Fibroblast of skin of abdomen (primary cell): ENCODE measurements at places on chromosomes 4 and X.

DNA sequence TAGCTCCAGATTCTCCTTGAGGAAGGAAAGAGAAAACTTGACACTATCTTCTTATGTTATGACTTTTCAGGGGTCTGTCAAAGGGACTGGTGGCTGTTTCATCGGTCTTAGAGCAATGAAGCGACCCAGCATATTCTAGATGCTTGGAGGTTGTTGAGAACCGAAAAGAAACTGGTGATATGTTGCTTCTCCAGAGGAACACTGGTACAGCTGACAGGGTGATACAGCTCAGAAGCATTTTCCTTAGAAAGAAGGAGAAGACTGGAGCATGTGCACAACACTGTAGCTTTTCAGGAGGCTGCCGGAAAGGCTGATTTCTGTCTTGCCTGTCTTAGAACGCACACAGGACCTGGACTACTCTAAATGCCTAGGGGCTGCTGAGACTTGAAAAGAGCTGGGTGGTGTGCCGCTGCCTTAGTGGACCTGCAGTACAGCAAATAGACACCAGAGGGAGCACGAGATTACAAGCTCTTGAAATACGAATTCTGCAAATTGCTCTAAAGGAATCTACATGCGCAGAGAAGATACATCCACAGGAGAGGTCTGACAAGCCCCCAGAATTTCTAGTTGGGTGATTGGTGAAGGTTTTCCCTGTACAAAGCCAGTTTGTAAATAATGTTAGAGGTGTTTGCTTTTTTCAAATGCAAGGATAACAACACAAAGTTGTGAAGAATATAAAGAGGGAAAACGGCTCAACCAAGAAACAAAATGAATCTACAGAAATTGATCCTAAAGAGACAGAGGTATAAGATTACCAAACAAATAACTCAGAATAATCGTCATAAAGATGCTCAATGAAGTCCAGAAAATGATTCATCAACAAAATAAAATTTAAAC is 223.1 kb upstream of the DMD start:
- DNase-seq, result peak; percentile 1

DNA sequence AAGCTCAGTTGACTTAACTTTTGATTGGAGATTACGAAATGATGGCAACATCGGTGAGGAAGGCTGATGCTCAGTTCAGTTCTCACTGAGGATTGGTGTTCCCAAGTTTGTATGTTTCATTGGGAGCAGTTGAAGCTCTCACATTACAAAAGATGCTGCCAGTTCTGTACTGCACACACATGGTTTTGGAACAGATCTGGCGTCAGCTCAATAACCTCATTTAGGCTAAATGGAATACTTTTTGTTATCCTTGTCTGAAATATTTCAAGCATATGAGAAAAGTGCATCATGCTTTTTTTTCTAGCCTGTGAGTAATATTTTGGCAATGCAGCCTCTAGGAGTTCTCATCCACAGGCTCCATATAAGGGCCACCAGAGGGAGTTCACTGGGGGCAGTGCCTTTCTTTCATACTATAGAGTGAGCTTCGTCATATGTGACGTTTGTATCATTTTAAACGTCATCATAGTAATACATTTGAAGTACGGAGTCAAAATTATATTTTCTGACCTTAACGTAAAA is 4.1 kb downstream of the ENPEP start:
- peak; percentile 99 for DNase-seq

DNA sequence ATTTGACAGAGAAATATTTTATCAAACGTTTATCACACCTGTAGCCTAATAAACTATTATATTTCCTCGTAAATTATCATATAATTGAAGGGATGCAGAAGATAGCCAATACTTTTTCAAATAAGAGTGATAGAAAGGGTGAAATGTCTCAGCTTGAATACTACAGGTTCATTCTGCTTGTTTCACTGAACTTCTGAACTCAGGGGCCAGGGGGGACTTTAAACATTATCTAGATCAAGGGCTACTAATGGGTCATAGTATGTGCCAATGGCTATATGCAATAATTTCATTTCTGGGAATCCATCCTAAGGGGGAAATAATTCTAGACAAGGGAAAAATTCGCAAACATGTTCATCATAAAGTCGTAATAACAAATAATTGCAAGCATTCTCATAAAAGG is 2.6 kb downstream of the ALPK1 start:
- no peak for DNase-seq

- DNase-seq, result no peak
These were observed 2.4 kb upstream of the HGFAC start for GRCh38 chr4:3439391-3439790.

GRCh38 chrX:12871257-12871656 is 4.4 kb downstream of the TLR7 start:
- DNase-seq, result no peak

DNA sequence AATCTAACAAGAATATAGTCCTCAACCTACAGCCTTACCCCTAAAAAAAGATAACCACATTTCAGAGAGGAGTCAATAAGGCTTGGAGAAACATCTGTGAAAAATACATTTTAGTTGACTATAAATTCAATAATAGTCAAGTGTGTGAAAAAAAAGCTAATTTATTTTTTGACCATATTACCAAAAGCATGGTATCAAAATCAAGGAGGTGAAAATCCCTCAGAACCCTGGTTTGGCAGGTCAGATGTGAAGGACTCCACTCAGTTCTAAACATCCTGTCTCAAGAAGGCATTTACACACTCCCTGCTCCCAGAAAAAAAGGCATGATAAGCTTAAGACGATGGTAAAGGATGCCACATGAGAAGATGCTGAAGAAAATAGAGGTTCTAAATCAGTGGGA is 745.1 kb upstream of the TENM3 start:
- no peak for DNase-seq

- DNase-seq, result no peak
These were observed 1038.3 kb downstream of the RAPGEF2 start for GRCh38 chr4:160141206-160141605.

- no peak for DNase-seq
These were observed 67.9 kb upstream of the AADAT start for GRCh38 chr4:170157670-170158069.

GRCh38 chrX:35557916-35558315 is 240.2 kb upstream of the MAGEB16 start:
- no peak for DNase-seq

DNA sequence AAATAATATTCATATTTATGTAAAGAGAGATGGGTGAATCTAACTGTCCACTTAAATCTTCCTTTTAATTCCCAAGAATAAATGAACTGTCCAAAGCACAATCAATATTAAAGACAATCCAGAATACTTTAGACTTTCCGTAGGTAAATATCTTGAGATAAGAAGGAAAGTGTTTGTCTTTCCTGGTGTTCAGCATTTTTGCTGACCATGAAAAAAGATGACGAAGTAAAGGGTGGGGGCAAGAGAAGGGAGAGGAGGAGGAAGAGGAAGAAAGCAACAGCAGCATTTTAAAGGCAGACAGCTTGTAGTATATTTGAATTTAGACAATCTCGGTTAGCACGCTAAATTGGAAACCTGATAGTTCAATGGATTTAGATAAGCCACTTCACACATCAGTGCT is 498.2 kb downstream of the KCNIP4 start:
- no peak for DNase-seq

DNA sequence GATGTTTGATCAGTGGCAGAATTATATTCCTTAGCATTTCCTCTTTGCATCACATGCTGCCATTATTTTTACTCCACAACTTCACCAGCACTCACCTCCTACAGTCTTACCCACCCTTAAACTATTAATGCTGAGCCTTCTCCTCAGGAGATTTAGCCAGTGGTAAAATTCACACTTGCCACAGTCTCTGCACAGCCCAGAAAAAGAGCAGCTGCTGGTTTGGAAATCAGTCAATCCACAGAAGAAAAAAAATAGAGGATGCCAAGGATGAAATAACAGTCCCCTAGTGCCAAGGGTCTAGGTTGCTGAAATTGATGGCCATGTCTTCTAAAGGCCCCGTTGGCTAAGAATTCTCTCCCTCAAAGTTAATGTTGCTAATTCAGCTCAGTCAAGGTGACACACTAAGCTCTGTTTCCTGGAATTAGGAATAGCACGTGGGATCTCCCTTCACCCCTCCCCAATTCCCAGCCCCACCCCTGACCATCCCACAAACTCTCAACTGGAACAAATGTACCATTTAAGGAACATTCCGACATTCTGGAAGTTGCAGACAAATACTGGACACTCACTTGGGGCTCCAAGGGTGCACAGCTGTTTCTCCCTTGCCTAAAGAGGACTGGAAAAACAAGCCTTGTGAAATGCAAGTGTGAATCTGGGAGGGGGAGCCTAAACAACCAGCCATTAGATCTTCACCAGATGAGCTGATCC is 5.7 kb downstream of the ATP1B4 start:
- no peak for DNase-seq

GRCh38 chrX:69289046-69289792 is 124.0 kb upstream of the PJA1 start:
- DNase-seq, result peak; percentile 14

- peak; percentile 26 for DNase-seq
These were observed 43.0 kb downstream of the ENPEP start for GRCh38 chr4:110518889-110519490.

GRCh38 chrX:335758-336155 is 17.2 kb upstream of the GTPBP6 start:
- DNase-seq, result no peak

DNA sequence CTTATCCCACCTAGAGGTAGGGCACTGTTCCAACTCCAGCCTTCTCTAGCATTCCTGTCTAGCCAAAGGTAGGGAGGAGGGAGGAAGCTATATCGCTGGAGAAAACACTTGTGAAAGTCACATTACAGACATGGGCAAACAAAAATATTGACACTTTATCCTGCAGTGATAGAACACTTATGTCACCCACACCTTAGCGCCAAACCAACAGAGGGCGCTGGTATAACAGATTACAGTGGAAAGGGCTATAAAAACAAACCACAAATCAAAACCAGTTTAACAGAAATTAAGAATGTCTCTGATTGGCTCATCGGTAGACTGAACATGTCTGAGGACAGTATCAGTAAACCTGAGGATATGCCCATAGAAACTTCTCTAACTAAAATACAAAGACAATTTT is 451.3 kb downstream of the TLL1 start:
- DNase-seq, result no peak

- DNase-seq, result no peak
These were observed 133.2 kb downstream of the NLGN4X start for GRCh38 chrX:6095469-6095868.

DNA sequence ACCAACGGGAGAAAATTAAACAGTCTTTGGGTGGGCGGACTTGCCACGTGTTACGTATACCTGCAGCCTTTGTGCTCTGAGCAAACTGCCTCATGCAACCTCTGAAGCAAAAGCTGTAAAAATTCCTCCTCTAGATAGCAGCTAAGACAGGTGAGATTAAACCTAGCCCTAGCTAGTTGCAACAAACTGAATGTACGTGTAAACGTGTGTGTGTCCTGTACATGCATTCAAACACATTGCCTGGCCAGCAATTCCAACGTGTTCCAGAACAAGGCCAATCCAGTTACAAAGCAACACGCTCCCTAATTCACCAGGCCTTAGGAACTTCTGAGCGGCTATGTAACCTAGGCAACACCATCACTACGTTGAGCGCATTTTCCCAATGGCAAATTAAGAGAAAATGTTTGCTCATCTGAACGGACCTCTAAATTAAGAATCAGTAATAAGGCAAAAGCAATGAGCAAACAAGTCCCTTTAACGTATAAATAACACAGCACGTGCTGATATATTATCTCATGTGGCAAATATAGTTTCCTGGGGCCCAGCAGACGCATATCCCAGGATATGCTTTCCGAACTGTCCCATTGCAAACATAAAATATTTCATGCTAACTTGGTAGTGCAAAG is 792 bp downstream of the PPID start:
- DNase-seq, result peak; percentile 29

GRCh38 chrX:119816300-119816699 is 24.9 kb upstream of the RPL39 start:
- no peak for DNase-seq

DNA sequence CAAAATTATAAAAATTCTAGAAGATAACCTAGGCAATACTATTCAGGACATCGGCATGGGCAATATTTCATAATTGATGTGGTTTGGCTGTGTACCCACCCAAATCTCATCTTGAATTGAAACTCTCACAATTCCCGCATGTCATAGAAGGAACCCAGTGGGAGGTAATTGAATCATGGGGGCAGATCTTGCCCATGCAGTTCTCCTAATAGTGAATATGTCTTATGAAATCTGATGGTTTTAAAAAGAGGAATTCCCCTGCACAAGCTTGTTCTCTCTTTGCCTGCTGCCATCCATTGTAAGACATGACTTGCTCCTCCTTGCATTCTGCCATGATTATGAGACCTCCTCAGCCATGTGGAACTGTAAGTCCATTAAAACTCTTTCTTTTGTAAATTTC is 77.7 kb downstream of the DDX60 start:
- no peak for DNase-seq

- DNase-seq, result no peak
These were observed 169.0 kb downstream of the RAPGEF2 start for GRCh38 chr4:159271856-159272255.

- no peak for DNase-seq
These were observed 275.2 kb downstream of the EVC2 start for GRCh38 chr4:5433196-5433595.

DNA sequence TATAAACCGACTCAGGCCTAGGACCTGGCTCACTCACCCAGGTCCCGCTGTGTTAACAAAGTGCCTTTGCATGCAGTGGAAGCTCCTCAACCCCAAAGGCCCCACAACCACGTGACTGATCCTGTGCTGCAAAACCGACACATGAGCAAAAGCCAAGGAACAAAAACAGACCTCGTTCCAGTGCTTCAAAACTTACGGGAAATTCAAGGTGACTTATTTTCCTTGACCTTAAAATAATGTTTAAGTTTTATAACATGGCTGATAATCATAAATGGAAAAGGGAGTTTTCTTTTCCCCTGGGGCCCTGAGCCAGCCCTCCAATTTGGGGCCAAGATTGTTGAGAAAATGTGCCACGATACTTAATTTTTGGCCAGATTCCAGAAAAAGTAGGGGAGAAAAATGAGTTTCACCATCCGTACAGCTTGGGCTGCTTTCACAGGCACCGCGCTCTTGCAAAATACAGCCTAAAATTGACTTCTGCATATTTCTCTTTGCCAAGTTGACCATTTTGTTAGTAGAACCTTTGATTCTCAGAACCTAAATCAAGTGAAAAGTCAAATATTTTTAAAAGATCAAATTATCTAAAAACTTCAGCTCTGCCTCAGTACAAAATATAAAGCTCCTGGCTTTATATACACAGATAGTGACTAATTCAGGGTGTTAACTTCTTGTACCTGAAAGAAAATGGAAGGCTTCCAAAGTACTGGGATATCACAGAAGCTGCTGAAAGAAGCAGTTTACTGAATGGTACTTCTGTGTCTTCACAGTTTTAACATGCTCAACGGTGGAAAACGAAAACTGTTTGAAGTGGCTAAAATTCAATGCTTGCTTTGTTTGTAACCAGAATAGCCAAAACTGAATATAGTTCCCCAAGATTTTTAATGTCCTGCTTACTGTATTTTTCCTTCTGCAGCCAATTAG is 93.8 kb downstream of the APBB2 start:
- DNase-seq, result peak; percentile 45

DNA sequence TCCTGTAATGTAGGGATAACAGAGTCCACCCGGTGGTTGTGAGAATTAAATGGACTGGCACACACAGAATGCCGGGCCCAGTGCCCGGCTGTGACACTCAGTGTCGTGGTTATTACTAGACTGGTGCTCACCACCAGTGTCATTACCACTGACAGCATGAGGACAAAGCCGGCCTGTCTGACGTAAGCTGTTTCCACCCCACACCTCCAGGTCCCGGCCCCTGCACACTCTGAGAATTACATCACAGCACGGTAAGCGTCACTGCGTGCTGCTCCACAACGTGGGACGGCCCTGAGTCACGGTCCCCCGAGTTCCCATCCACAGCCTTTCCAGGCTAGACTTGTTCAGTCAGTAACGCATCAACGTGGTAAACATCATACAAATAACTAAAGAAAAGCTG is 22.9 kb downstream of the FAT1 start:
- DNase-seq, result no peak
